ENCODE measurements at places on chromosomes 3 and 15.

DNA sequence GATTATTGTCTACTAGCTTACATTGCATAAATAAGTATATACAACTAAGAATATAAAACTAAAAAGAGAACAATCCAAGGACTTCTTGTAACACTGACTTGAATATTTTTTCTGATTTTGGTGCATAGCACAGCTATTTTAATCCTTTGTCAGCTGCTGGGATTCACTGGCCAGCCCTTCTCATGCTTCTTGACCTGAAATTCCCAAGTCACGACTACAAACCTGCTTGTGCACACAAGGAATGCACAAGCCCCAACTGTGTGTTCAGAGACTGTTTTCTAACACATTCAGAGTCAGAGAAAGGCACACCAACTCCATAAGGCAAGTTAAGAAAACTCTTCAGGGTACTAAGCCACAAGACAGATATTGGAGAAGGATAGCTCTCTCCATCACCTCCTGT lies 80.9 kb downstream of the TNIK start:
- no peak for DNase-seq

DNA sequence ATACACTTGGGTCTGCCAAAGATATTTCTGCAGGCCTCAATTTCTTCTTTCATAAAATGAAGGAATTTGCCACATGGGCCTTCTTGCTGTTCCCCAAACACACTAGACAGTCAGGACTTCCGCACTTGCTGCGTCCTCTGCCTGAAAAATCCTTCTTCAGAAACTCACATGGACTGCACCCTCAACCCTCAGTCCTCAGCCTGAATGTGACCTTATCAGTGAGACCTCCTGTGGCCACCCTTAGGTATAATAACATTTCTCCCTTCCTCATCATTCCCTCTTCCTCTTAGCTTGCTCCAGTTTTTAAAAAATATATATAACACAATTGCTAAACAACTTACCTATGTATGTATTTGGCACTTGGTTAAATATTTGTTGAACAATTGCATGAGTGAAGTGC lies 257.5 kb downstream of the MFSD1 start:
- no peak for DNase-seq

DNA sequence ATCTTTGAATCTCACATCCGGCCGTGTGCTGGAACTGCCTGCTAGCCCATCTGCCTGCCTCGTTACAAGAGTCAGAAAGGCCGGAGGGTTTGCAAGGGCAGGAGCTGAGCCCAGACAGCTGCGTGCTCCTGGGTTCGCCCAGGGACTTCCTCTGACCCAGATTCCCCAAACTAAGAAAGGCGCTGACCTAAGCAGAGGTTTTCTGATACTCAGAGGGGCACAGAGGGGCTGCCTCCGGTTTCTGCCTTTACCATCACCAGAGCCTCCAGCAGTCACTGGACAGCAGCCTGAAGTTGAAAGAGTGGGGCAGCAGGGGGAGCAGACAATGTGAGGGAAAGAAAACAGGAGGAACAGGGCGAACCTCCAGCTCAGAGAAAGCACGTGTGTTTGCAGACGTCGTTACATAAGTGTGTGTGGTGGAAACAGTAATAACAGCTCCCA lies 33.4 kb upstream of the RAD18 start:
- no peak for DNase-seq

DNA sequence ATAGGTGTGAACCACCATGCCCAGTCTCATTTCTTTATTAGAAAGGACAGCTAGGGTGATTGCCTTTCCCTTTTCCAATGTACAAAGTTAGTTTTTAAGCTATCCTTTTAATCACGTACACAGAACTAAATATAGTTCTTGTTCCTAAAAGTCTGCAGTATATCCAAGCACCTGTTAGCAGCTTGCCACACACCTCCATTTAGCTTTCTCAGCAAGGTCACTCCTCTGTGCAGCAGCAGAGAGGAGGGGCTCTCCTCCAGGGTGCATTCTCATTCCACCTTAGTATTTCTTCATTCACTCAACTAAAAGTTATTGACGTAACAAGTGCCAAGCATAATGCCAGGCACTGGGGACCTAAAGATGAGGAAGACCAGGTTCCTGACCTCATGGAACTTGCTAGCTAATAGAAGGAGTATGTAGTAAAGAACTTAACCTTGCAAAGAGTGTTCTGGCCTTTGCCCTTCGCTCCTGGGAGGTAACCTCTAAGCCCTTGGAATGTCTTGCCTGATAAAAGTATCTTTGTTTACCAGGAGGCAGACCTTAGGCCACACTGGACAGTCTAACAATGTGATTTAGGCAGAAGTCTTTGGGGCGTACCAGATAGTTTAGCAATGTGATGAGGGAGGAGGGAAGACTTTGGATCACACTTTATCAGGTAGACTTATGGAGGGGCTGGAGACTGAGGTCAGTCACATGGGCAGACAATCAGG lies 12.7 kb upstream of the PTPN9 start:
- no peak for DNase-seq

- DNase-seq = no peak
These were observed 12.7 kb upstream of the ZNF609 start for GRCh38 chr15:64447536-64448315.

DNA sequence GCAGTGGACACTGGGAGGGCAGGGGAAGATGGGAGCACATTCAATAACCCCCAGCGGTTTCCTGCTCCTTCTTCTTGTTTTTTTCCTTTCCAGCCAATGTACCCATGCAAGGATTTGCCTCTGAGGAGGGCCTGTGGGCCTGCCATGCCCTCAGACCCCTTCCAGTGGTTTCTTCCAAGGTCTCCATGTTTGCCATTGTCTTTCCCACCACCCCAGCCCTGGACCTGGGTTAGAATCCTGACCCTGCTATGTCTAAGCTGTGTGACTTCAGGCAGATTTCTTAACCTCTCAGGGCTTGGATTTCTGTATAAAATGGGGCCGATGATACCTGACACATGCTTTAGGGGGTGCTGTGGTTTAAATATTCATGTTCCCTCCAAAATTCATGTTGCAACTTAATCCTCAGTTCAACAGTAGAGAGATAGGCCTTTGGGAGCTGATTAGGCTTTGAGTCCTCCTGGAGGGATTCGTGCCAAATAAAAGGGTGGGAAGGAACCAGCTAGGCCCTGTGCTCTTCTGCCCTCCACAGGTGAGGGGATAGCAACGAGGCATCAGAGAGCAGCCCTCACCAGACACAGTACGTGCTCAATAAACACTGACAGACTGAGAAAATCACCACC lies 46.3 kb upstream of the FLNB start:
- DNase-seq = no peak

- DNase-seq = no peak
These were observed 344.6 kb downstream of the GRM7 start for GRCh38 chr3:7205535-7205934.

DNA sequence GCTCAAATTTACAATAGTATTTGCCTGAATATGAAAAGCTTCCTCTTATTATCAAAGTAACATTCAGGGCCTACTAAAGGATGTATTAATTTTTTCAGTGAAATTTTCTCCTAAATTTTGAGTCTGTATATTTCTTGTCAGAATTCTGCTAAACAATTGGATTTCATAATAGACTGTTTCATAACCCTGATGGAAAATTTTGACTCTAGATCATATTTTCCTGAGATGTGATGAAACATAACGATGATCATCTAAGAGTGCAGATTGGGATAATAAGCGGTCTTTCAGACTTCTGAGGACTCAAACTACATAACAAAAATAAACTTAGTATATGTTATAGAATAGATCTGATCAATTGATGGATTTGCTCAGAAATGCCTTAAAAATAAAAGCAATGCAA lies 574.5 kb upstream of the TBL1XR1 start:
- DNase-seq = no peak

GRCh38 chr3:169085827-169086226 lies 577.7 kb downstream of the MECOM start:
- DNase-seq = no peak

DNA sequence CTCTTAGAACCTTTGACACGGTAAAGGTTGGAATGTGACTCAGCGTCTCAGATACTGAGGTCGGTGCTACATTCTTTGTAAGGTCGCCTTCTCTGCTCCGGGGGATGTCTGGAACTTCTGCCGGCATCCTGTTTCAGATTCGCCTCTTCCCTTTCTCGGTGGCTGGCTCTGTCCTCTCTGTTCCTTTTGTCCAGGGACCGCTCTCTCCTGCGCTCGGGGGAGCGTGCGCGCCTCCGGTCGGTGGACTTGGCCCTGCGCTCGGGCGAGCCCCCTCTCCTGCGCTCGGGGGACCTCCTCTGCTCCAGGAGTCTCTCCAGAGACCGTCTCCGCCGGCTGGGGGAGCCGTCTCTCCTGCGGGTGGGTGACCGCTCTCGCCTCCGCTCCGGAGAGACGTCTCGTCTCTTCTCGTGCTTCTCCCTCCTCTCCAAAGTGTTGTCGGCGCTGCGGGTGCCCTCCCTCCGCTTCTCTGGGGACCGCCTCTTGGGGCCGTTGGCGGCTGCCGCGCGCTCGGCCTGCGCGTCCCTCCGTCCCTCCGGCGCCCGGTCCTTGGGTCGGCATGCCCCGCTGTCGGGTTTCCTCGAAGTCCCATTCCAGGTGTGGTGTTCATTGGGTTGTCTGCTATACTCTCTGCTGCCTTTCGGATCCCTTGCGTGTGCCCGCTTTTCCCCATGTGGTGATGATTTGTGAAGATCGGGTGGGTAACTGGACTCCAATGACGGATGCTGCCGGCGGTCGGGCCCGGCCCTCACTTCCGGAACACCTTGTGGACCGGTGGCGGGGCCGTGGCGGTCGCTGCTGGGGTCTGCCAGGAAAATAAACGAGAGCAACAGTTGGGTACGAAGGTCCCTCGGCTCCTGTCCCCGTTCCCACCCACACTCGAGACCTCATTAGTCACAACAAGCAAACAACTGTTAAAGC lies 668.8 kb upstream of the ADAMTS9 start:
- no peak for DNase-seq

- no peak for DNase-seq
These were observed 14.0 kb downstream of the AAGAB start for GRCh38 chr15:67240235-67241131.

DNA sequence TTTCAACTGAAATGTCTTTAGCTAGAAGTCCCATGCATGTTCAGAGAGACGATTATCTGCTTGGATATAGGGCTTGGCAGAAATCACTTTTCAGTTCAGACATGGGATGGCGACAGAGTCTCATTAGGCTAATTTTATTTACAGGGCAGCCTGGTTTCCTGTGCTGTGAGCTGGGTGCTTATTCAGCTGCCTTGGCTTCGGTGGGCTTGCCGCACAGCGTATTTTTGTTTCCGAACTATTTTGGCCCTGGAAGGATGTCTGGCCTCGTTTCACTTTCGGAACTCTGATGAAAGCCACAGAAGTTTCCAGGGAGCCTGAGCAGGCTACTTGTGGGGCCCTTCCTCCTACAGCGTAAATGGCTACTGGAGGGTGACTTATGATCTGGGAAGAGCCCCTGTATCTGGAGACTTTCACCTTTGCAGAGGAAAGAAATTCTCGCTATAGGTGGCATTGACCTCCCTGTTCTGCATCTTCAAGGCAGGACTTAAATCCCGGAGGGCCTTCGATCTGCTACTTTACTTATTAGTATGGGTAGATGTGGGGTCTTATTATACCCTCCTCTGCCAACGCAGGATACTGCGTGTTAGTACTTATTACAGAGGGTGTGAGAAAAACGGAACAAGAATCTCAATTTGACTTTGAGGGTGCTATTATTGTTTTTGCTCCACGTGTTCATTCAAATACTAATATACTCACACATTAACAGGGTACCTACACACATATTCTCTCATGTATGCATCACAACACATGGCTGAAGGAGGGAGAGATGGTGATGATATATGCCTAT lies 364.0 kb upstream of the RBMS3 start:
- no peak for DNase-seq

DNA sequence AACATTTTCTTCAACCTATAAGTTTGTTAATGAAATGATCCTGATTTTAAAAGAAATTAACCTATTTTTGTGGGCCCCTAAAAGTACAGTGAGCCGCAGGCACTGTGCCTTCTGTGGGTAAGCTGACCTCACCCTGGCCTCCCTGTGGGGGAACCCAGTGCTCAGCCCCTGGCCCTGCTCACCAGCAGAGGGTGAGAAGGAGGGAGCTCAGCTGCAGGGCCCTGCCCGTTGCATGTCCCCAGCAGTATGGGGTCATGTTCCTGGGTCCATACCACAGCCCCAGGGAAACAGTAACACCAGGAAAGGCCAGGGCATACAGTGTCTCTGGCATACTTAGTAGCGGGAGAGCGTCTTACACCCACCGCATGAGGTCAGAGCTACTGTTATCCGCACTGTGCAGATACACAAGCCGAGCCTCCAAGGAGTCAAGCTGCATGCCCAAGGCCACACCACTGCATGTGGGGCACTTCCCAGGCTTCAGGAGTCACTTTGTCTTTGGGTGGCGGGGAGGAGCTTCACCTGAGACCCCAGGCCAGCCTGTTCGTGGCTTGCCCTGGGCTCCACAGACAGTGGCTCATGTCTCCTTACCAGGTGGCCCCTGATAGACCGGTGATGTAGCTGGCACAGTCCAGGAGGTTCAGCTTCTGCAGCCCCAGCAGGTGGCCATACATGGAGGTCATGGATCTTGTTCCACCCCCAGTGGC lies 22.6 kb upstream of the EHD4 start:
- no peak for DNase-seq

GRCh38 chr15:62791694-62792093 lies 250.9 kb upstream of the TPM1 start:
- no peak for DNase-seq

DNA sequence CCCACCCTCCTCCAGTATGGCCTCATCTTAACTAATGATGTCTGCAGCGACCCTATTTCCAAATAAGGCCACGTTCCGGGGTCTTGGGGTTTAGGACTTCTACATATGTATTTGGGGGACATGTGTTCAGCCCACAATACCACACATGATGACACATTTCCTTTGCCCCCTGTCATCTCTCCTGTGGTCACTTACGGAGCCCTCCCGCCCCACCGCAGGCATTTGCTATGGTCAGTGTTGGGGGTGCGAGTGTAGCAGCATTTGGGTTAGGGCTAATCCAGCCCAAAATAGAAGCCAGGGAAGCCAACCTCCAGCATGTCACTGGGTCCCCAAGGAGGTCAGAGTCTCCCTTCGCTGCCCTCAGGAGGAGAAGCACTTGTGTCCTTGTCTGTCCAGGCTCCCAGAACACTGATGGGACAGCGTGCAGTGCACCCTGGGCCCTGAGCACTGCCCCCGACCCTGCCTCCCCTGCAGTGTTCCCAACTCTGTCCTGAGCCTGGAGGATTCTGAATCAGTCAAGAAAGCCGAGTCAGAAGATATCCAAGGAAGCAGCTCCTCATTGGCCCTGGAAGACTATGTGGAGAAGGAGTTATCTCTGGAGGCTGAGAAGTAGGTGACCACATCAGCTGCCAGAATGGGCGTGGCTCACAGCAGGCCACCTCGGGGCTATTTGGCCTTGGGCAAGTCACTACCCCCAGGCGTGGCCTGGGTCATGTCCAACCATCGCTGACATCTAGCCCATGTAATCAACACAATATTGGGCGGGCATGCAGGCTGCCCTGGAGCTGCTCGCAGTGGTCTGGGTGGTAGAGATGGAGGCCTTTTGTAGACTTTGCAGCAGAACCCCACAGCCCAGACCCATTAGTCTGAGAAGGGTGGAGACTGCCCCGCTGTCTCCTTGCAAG lies 46.9 kb upstream of the FGD5 start:
- DNase-seq = no peak

DNA sequence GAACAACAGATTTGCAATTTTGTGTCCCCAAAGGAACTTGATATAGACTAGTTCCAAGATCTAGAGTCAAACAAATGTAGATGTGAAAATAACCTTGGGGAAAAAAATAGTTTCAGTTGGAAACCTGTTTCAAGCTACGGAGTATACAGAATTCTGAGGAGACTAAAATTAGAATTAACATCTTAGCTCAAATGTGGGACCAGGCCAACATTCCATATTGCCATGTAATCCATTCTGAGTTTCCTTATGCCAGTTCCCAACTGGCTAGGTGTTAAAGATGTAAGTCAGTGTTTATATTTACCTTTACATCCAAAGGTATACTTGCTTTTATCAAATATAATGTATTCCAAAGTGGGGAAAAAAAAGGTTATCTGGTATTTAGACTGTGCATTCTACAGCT lies 76.3 kb downstream of the UBE3A start:
- DNase-seq = no peak

Measured in stimulated activated CD8-positive, alpha-beta memory T cell treated with anti-CD3 and anti-CD28 coated beads, Interleukin-7, amount 100 ng/mL, for 24 hours (primary cell).